ENCODE measurements at places on chromosomes 12 and 14. TPM values are rescaled to one million over a fixed set of nuclear protein-coding genes. Genes with fewer than 3 reads are reported as not detected.

The HCAR2 gene
- 31.2 TPM for polyA plus RNA-seq

- H3K4me3 ChIP-seq, result no peak overlapping the region
- no peaks in the 10 kb centered on the region for H3K36me3 ChIP-seq
- DNase-seq, result no peak
Measured at GRCh38 chr12:101243616-101244015, 33.6 kb upstream of the SLC5A8 start.

The PMEL gene
- 0.40 TPM for polyA plus RNA-seq

DNA sequence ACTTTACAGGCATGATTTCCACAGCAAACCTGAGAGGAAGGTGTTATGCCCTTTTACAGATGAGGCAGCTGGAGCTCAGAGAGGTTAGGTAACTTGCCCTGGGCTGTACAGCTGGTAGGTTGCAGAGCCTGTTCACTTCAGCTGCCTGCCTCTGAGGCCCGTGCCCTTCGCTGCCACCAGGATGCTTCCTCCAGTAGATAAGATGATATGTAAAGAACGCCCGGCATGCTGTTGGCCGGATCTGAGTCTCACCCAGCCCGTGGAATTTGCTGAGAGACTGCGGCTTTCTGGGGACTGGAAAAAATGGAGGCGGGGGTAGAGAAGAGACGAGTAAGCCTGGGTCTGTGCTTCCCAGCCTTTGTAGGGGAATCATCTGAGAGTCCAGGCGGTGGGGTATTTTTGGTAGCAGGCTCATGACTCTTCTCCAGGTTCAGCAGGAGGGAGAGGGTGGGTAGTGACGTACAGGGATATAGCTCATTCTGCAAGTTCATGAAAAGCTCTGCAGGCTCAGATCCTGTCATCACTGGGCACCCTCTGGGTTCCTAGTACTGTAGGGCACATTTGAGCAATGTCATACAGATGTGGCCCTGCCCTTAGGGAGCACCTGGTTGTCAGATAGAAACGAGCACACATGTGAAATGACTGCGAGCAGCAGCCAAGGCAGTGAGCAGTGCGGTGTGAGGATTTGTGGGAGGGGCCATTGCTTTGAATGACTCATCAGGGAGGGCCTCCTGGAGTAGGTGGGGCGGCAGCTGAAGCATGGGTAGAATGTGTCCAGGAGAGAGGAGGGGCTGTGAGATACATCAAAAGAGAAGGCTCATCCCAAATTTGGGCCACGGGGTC lies 159.4 kb downstream of the TSPAN9 start:
- DNase-seq, result no peak
- no peaks in the 10 kb centered on the region for H3K36me3 ChIP-seq
- H3K4me1 ChIP-seq, result no peaks in the 10 kb centered on the region
- H3K27me3 ChIP-seq, result no peaks in the 10 kb centered on the region
- no peak overlapping the region for H3K27ac ChIP-seq

GRCh38 chr12:28114488-28114887 lies 75.8 kb upstream of the CCDC91 start:
- H3K36me3 ChIP-seq, result no peaks in the 10 kb centered on the region
- no peak for DNase-seq
- H3K27me3 ChIP-seq, result no peaks in the 10 kb centered on the region
- no peak overlapping the region for H3K27ac ChIP-seq

The HHIPL1 gene
- polyA plus RNA-seq, result not detected

The PLEK2 gene
- polyA plus RNA-seq, result not detected

GRCh38 chr14:41957459-41957858 lies 350.8 kb downstream of the LRFN5 start:
- H3K4me3 ChIP-seq, result no peak overlapping the region
- H3K4me1 ChIP-seq, result no peaks in the 10 kb centered on the region
- no peak for DNase-seq
- no peak overlapping the region for H3K27ac ChIP-seq
- H3K36me3 ChIP-seq, result no peaks in the 10 kb centered on the region

The C12orf56 gene
- not detected for polyA plus RNA-seq

The SLC5A8 gene
- not detected for polyA plus RNA-seq
